Astrocyte (in vitro differentiated cells and primary cell): ENCODE measurements at places on chromosomes 7 and 10. TPM values are rescaled to one million over a fixed set of nuclear protein-coding genes. Genes with fewer than 3 reads are reported as not detected.

OR6B1 gene
- total RNA-seq = not detected in 2 replicates

- no peaks in the 10 kb centered on the region for H3K27me3 ChIP-seq
- no peak for DNase-seq
- no peak overlapping the region for H3K4me3 ChIP-seq
- no peaks in the 10 kb centered on the region for H3K36me3 ChIP-seq
- H3K4me1 ChIP-seq = no peaks in the 10 kb centered on the region
Measured at GRCh38 chr10:6473901-6474370, 106.1 kb downstream of the PRKCQ start.

DNA sequence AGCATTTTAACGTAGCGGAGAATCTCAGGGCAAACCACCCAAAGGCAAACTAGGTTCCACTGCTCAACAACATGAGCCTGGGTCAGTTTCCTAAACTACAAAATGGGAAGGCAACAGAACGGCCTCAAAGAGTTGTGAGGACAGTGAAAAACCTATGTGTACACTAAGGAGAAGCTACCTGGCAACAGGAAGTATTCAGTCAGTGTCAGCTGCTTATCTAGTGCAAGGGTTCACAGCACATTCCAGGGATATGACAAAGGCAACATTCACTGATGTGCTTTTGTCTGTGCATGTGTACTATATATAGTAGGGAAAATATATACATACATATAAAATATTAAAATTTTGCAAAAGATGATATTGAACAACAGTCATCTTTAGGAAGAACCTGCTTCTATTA, 17.2 kb downstream of the NUDCD3 start:
- peaks cover 15% of the 10 kb centered on the region for H3K36me3 ChIP-seq
- peak; percentile 27 for DNase-seq
- H3K4me1 ChIP-seq = peaks cover 21% of the 10 kb centered on the region
- no peak overlapping the region for H3K27ac ChIP-seq
- no peak overlapping the region for H3K4me3 ChIP-seq

AZGP1 gene
- not detected in 2 replicates for total RNA-seq

DNA sequence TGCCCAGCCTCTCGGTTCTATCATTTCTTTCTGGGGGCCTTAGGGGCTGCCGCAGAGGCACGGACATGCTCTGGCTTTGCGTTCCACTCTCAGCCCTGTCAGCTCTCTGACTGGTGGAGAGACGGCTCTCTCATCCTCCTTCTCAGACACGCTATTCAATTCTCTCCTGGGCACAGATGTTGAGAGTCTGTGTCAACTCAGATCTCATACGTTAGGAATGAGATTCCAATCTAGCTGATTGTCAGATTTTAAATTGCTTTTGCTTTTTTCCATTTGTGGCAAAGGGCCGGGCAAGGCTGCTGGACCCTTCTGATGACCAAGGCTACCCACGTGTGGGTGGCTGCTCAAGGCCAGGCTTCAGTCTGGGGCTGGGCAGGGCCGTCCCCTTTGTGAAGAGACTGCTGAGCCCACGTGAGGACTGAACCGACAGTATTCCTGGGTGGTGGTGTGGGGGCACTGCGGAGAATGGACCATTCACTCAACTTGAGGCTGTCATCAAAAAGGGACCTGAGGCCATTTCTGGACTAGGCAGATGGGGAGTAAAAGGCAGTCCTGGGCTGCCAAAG, 71.5 kb downstream of the CLEC2L start:
- H3K27ac ChIP-seq = no peak overlapping the region
- H3K4me1 ChIP-seq = no peaks in the 10 kb centered on the region
- H3K36me3 ChIP-seq = peaks cover 57% of the 10 kb centered on the region

OR2A1 gene
- total RNA-seq = not detected in 2 replicates

GRCh38 chr7:142616842-142617241, 132.4 kb upstream of the PRSS1 start:
- DNase-seq = no peak
- H3K36me3 ChIP-seq = no peaks in the 10 kb centered on the region
- H3K4me1 ChIP-seq = no peaks in the 10 kb centered on the region
- peaks cover 3% of the 10 kb centered on the region for H3K27me3 ChIP-seq
- no peak overlapping the region for H3K4me3 ChIP-seq

DNA sequence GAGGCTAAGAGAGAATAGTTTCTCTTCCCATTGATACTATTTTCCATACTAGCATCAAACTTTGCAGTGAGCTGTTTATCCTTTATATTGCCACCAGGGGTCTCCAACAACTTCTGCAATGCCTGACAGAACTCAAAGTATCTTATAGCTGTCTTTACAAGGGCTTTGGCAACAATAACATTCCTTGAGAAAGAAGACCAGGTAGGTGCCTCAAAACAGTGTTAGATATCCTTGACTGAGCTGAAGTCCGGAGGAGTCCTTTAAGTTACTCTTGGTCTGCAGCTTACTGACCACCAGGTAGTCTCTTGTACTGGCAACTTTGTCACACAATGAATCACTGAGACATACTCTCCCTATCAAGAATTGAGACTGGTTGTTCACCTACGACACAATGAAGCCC, 30.0 kb upstream of the TES start:
- H3K27ac ChIP-seq = no peak overlapping the region
- no peak overlapping the region for H3K4me3 ChIP-seq
- H3K4me1 ChIP-seq = peaks cover 8% of the 10 kb centered on the region
- no peaks in the 10 kb centered on the region for H3K36me3 ChIP-seq
- DNase-seq = no peak
